ENCODE measurements at places on chromosomes 1 and 21.

DNA sequence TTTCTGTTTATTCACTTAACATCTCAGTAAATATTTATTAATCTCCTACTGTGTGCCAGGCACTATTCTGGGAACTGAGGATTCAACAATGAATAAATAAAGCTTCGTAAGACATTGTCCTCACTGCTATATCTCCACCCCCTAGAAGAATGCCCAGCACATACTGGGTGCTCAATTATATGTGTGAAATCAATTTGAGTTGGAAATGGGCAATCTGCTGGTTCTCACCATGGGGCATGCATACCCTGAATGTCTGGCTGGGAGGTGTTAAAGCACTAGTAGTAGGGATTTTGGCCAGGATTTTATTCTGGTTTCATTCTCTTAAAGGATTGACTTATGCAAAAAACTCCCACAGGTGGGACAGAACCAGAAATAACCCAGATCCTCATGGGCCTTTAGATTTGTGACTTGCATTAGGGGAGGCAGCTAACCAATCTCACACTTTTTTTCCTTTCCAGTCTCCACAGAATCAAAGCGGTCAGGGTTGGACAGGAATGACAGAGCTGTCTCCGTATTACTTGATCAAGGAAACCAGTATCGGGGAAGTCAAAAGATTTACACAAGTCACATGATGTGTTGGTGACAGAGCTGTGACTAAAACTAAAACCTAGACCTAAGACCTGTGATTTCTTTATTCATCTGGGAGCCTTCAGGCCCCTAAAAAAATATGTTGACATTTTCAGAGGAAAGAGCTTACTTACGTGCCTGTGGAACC is 12.8 kb downstream of the GFI1 start:
- no peak for DNase-seq

DNA sequence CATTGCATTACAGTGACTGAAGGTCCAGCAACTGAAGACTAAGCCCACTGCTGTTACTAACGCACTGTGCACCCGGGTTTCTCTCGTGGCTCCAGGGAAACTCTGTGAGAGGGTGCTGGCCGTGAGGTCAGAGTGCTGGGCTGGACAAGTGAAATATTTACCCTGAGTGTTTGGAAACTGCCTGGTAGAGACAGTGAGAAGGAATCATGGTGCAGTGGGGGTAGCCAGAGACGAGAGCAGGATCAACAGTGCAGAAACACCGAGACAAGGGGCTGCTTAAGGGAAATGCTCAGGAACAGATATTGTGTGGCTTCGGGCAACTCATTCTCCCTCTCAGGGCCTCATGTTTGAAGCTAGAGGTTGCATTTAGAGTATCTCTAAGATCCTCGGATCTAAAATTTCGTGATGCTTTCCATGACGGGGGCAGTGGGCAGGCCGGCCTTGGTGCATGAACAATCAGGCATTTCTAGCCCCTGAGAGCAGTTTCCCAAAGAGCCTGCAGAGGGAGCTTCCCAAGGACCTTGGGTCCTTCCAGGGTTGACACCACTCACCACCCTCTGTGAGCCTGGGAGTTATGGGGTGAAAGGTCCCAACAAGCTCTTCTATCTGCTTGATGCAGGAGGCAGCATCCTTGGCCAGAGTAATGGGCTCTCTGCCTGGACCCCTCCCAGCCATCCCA is 9.7 kb downstream of the CD2 start:
- DNase-seq: no peak

DNA sequence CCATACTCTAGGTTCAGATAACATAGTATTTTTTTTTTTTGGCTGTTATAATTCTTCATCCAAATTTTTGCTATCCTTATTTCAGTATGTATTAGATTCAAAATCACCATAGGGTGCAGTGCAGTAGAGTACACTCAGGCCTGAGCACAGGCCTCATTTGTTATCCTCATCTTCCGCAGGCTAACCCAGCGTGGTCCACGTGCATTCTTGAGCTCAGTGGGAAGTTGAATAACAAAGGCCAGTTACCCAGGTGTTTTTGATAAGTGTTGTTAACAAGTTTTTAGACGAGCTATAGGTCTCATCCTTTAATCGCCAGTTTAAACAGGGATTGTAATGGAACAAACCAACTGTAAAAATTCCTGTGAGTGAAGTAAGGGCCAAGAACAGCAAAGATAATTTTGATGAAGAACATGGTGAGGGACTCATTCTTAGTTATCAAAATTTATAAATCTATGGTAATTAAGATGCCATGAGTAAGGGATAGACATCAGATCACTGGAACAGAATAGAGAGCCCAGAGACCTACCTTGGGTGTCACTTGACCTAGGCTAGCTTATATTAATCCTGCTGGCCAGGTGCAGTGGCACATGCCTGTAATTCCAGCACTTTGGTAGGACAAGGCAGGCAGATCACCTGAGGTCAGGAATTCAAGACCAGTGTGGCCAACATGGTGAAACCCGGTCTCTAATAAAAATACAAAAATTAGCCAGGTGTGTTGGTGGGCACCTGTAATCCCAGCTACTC is 22.0 kb downstream of the FLVCR1 start:
- DNase-seq: no peak

DNA sequence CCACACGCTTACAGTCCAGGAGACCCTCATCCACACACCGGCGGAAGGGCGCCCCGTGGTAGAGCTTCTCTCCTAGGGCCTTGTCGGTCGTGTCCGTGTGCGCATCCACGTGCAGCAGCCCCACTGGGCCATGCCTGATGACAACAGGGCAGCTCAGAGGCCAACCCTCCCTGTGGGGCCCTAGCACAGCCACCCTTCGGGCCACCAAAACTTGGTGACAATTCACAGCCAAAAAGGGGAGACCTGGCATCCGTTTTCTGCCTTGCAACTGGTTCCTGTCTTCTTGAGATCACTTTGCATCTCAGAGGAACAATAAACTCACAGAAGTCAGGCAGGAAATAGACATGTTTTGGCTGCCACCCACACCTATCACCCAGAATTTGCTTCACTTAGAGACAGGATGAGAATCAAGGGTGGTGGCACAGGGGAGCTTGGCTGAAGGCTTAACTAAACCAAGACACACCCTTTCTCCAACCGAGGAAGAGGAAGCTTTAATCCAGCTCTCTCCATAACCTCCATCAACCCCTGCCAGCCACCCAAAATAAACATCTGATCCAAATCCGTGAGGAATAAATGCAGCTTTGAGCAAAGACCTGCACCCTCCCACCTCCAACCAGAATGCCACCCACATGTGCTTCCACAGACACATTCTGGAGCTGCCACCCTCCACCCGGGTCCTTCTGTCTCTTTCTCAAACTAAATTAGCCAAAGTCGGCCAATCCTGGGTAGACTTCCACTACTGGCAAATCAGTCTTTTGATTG is 5.7 kb downstream of the AGMAT start:
- no peak for DNase-seq

DNA sequence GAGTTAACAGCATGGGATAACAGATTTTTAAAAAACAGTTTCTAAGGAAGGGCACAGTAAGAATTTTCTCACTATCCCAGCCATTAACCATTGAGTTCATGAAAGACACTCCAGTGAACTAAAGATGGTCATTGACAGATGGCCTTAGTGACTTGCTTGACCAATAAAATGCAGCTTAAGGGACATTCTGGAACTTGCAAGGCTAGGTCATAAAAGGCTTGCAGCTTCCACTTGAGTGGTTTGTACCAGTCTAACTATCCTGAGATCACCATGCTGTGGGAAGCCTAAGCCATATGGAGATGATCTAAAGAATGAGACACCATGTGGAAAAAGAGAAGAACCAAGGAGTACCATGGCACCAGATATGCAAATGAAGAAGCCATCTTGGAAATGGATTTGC is 37.9 kb upstream of the MUTYH start:
- DNase-seq: no peak

DNA sequence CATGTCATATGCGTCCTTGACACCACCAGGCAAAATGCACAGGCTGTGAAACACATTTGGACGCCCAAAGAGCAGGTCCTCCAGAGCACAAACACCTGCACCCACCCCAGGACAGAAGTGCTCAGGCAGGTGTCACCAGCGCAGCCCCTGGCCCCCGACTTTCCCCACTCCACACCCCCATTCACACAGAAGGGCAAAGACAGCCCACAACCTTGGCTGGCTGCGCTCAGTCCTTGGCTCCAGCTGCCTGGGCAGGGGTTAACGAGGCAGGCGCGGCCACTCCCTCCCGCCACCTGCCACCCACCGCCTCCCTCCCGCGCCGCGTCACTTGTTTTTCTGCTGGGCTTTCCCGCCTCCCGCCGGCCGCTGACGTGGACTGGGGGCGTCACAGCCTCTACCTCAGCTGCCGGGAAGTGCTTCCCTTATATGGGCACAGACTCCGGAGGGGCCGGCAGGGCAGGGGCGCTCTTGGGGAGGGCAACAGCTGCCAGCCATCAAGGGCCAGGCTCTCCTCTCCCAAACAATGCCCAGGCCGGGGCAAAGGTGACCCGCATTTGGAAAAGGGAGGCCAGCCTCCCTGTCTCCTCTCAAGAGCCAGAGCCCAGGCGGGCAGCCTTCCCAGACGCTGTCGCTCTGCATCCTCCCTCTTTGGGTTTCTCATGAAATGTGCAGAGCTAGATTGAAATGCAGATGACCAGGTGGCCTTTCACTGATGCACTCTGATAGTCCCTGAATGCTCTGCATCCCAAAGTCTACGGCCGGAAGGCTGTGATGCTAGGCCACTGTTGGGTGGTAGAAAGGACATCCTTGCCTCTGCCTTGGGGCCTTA is 14.8 kb upstream of the BTG2 start:
- peak; percentile 98 for DNase-seq

- DNase-seq: no peak
Measured at GRCh38 chr1:44867801-44868200, 24.7 kb upstream of the PTCH2 start.

DNA sequence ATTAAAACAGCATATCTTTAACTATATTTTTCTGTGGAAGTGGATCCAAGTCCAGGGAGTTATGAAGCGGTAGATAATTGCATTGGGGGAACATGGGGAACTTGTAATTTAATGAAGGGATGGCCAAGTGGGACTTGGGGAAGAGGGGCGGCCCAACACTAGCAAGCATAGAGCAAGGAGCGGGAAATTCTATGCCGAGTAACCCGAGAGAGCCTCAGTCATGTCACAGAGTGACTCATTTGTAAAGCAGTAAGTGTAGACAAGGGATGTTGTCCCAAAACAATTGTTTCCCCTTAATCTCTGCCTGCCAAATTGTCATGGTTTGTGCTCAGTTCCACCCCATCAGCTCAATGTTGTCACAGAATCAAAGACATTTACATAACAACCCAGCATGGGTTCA is 620.1 kb downstream of the AJAP1 start:
- no peak for DNase-seq

DNA sequence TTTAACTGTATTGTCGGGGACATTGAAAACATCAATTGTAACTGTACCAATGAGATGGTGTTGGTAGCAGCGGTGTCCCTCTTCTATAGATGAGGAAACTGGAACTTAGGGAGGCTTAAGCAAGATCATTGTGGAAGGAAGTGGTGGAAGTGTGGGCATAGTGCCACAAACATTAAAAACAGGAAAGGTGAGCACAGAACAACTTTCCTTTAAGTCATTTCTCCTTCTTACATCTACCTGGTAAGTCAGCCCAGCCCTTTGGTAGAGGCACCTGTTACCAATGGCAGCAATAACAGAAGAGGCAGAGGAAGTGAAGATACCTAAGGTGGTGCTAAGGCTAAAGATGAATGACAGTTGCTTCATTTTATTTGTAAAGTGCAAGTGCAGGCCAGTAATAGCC is 12.0 kb upstream of the CTSS start:
- DNase-seq: no peak

DNA sequence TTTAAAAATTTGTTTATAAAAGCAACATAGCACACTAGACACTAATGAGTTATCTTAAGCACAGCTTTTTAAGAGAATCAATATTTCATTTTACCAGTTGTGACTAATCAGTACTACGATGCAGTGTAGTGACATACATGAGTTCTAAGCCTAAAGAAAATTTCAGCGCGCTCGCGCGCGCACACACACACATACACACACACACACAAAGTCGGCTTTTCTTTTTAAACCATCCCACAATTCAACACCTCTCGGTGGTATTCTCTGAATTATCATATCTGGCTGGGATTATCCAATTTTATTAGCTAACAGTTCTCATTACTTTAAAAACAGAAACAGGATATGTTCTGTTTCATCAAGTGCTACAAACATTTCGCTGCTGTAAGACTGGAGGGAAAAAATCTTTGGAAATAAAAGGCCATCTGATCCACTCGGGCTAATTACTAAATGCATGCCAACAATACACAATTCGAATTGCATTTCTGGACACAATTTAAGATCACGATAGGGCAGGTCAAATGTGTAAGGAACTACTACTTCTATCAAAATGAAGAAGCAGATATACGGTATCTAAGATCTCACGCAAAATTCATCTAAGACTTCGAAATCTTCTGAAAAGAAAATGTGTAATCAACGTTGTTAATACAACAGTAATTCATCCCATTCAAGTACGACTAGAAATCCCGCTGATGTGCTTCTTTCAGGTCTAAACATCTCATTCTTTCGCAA is 1.2 kb downstream of the TUT4 start:
- DNase-seq: no peak

DNA sequence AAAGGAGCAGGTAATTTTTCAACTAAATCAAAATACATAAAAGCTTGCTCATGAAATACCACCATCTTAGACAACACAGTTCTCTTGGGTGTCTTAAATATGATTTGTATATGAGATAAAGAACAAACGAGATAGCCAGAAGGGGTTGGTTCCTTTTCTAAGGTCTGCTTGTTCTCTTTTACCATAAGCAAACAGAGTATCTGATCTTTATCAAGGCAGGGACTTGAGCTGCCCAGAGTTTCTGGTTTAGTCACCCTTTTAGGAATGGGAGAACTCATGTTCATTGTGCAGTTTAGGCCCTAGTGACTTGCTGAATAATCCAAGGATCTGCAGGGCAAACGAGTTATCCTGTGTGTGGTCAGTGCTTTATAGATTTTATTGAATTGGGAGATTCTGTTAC is 3.0 kb upstream of the SUCO start:
- DNase-seq: no peak

- DNase-seq: no peak
Measured at GRCh38 chr1:160540859-160541233, 17.8 kb upstream of the SLAMF6 start.

DNA sequence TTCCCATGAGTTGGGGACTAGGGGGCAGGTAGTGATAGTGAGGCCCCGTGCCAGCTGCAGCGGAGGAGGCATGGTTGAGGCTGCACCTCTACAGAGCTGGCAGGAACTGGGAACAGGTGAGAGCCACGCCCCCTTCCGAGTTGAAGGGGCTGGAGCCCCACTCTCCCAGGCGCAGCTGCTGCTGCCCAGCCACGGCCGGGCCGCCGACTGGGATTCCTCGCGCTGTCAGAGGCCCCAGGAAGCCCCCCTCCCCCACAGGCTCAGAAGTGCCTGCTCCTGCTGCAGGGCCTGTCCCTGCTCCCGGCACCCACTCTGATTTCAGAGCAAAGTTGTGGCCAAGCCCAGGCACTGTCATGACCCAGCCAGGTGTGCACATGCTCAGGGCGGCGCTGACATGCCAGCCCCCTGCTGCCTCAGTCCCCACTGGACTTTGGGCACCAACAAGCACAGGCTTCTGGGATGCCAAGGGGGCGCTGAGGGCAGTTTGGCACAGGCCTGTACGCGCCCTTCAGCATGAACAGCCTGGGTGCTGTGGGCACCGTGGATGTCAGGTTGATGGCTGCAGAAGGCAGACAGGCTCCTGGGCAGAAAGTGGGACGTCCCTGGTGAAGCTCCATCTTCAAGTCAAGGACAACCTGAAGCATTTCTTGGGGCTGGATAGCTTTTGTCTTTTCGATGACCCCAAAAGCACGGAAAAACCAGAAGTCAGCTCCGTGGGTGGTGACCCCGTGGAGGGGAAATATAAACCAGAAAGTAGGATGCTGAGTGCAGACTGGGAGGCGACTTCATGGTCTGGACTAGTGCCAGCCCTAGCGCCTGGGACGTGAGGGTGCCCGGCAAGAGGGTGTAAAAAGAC is 121.5 kb downstream of the SIM2 start:
- no peak for DNase-seq
